ENCODE measurements at places on chromosomes 6 and 20.

DNA sequence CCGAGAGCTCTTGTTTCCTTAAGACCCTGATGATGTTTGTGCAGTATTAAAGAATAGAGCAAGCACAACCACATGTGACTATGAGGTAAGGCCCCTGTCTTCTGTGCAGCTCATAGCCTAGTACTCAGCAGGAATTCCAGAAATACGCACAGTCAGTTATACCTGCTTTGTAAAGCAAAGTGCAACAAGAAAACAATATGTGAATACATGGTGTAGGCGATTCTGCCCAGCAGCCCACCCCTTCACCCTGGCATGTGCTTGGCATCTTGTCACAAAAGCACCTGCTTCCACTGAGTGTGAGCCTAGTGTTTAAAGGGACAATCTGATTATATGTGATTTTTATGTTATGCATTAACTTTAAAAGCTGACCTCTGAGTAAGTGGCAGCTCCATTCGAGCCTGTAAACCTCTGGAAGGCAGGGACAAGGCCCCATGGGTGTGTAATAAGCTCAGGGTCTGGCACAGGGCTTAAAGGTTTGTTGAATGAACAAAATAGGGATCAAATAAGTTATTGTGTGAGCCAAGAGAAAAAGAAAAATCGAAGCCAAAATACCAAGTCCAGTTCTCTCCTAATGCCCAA, 148.7 kb downstream of the DOK5 start:
- DNase-seq, result no peak

DNA sequence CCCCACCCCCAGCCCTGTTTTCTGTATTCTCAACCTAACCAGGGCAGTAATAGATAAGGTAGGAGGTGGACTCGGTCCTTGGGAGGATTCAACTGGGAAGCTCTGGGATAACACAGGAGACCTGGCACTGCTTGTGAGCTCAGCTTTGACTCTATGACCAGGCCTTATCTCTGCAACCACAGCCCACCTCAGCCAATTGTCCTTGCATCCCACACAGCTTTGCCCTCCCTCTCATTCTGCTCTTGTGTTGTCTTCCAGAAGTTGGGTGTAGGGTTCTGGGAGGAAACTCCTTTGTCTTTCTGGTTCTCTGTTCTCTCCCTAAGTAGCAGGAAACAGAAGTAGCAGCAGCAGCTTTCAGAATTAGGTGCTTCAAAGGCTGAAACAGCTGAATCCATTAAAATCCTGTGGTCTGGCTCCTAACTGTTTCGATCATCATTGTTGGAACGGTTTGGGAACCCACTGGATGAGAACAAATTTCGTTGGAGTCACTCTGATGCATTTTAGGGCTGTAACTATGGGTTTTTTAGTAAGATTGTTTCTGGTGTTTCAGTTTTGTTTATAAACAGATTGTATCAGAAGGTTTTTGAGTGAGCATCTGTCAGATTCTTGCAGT, 32.4 kb upstream of the SNX9 start:
- DNase-seq, result no peak

GRCh38 chr20:9093218-9093957, 24.5 kb downstream of the PLCB4 start:
- no peak for DNase-seq

GRCh38 chr6:20658053-20658452, 123.8 kb downstream of the CDKAL1 start:
- no peak for DNase-seq

DNA sequence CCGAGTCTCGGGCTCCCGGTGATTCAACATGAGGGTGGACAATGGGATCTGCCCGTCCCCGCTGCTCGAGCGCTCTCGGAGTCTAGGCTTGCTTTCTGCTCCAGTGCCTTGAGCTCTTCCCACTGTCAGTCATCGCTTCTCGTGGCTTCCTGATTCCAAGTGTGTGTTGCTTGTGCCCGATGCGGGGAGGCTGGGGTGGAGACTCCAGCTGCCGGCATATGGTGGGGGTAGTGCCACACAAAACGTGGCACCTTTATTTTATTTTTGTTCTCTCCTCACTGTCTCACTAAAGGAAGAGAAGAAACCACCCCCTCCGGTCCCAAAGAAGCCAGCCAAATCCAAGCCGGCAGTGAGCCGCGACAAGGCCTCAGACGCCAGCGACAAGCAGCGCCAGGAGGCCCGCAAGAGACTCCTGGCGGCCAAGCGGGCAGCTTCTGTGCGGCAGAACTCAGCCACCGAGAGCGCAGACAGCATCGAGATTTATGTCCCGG, 14.8 kb upstream of the MYL9 start:
- no peak for DNase-seq

DNA sequence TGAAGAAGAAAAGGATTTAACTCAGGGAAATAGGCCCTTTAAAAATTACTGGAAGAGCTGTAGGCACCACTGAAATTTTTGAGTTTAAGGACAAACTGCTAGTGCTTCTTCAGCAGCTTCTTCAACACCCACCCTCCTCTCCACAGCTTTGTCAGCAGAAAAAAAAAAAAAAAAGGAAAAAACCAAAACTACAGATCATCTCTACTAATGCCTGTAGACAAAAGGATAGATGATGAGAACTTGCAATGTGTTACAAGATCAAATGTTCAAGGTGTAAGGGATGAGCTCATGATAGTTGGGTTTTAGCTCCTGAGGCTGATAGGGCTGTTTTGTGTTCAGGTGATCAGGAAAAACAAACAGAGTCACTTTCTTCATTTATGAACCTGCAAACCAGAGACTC, 55.2 kb upstream of the PREP start:
- DNase-seq, result no peak

- DNase-seq, result no peak
These were observed 708.8 kb downstream of the EYS start for GRCh38 chr6:64998204-64998603.

- DNase-seq, result no peak
These were observed 23.6 kb upstream of the WFDC2 start for GRCh38 chr20:45445805-45446562.

DNA sequence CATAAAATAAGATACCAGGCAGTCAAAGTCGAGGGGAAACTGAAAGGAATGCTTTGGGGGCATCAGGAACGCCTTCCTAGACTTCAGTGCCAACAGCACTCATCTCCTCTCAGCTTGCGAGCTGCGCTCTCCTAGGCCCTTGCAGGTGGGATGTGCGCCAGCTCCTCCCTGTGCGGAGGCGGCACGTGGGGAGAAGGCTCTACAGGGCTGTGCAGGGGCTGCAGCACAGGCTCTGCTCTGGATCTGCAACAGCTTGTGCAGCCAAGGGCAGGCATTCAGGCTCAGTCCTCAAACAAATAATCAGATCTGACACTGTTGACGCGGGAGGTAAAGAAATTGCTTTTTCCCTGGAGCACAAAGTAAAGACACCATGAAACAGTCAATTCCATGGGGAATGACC, 144.8 kb downstream of the TTLL2 start:
- DNase-seq, result no peak

- no peak for DNase-seq
These were observed 571.4 kb downstream of the PRKN start for GRCh38 chr6:162156146-162156545.

DNA sequence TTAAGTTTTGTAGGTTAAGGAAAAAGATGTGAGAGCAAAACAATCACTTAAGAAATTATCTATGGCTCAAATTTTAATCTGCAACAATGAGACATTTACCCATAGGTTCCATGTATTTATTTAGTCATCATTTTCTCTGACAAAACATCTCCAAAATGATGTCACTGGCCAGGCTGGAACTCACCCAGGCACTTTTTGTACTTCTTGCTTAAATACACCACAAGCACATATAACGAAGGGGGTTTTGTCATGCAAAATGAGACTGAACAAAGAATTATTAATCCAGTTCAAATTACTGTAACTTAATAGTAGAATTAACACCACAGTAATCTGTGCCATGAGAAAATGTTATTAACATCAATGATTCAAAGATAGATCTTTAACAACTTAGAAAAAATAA, 200.5 kb downstream of the PTPRK start:
- DNase-seq, result no peak

- no peak for DNase-seq
These were observed 116.8 kb downstream of the OTOR start for GRCh38 chr20:16864963-16865362.

- DNase-seq, result no peak
These were observed 70.7 kb upstream of the POPDC3 start for GRCh38 chr6:105250533-105250932.

GRCh38 chr20:3473944-3474343, 3.1 kb downstream of the ATRN start:
- no peak for DNase-seq

- DNase-seq, result no peak
These were observed 78.0 kb downstream of the DLGAP4 start for GRCh38 chr20:36384022-36384619.

GRCh38 chr6:169397684-169398083, 144.0 kb upstream of the THBS2 start:
- no peak for DNase-seq

- no peak for DNase-seq
These were observed 52.1 kb upstream of the VSTM2L start for GRCh38 chr20:37850724-37851355.

GRCh38 chr6:28771401-28772267, 152.2 kb downstream of the TRIM27 start:
- DNase-seq, result no peak

GRCh38 chr20:54062812-54063280, 7.5 kb downstream of the BCAS1 start:
- no peak for DNase-seq

DNA sequence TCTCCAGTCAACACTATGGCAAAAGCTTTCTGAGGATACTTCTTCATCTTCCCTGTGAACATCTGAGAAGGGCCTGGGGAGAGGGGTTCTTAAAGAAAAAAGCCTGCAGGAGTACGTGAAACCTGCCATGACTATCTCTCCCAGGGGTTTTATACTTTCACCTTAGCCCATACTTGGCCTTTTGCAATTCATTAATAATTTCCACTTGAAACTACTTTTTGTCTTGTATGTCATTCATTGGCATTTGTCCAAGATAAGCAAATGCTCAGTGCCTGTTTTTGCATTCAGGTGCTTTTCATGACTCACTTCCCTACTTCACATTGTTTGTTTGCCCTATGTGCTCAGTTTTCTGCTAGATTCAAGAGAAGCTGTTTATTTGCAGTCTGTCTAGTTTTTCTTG, 580.3 kb upstream of the GJE1 start:
- no peak for DNase-seq

DNA sequence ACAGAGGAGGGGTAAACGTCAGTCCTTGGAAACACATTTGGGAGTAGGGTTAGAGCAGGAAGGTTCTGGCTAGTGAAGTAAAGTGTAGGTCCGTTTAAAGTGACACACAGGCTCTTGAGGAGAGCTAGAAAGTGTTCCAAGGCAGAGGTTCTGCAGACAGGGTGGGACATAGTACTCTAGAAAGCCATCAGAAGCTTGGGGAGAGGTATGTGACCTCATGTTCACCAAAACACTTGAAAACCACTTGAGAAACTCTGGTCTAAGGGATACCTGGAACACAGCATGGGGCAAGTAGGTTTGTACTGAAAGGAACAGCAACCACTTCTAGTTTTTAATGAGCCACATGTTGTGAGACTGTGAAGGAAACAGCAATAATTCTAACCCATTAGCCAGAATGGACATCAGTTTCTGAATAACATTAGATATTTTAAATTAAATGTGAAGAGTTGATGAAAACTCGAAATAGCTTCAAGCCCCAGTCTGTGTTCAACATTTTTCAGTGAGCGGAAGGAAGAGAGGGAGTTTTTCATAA, 49.0 kb downstream of the SOBP start:
- DNase-seq, result no peak

- DNase-seq, result no peak
These were observed 44.1 kb upstream of the GCM1 start for GRCh38 chr6:53192682-53193188.

GRCh38 chr6:39377539-39377950, 55.0 kb upstream of the KCNK16 start:
- no peak for DNase-seq

DNA sequence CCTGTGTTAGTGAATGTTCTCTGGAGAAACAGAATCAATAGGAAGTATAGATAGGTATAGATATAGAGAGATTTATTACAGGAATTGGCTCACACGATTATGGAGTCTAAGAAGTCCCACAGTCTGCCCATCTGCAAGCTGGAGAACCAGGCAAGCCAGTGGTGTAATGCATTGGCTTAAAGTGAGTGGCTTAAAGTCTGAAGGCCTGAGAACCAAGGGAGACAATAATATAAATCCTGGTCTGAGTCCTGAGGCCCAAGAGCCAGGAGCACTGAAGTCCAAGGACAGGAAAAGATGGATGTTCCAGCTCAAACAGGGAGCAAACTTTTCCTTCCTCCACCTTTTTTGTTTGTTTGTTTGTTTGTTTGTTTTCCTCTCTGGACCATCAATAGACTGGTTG, 131.2 kb upstream of the LRFN2 start:
- no peak for DNase-seq

GRCh38 chr6:90040931-90041330, 146.7 kb downstream of the GJA10 start:
- DNase-seq, result no peak

GRCh38 chr6:8940356-8940755, 505.0 kb upstream of the SLC35B3 start:
- no peak for DNase-seq

DNA sequence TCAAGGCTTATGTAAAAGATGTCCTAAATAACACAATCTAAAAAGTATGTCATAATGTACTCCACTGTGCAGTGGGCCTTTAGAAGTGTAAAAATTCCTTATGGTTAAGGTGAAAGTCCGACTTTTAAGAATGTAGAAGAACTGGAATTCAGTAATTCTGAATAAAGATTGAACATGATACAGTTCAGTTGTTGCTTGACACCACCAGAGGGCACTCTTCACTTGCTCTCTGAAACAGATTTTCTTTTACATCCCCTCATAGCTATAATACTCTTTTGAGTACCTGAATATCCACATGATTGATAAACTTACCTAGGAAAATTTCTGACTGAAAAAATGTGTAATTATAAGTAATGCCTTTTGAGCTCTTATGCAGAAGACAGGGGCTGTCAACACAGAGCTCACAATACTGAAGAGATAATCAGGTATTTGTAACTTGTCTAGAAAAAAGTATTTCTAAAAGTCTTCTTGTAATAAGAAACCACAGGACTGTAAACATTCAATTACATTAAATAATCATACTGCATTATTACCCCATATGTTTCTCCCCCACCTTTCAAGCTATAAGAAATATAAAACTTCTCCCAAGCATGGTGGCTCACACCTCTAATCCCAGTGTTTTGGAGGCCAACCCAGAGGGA, 92.1 kb downstream of the POPDC3 start:
- no peak for DNase-seq
